IPS DF 19.7 (cell line): ENCODE measurements at places on chromosomes 6 and 20.
A peak's percentile ranks its signal among the peaks of the same experiment; 100 is the strongest.

- no peak for DNase-seq
These were observed 158.9 kb downstream of the FNDC1 start for GRCh38 chr6:159328052-159328451.

DNA sequence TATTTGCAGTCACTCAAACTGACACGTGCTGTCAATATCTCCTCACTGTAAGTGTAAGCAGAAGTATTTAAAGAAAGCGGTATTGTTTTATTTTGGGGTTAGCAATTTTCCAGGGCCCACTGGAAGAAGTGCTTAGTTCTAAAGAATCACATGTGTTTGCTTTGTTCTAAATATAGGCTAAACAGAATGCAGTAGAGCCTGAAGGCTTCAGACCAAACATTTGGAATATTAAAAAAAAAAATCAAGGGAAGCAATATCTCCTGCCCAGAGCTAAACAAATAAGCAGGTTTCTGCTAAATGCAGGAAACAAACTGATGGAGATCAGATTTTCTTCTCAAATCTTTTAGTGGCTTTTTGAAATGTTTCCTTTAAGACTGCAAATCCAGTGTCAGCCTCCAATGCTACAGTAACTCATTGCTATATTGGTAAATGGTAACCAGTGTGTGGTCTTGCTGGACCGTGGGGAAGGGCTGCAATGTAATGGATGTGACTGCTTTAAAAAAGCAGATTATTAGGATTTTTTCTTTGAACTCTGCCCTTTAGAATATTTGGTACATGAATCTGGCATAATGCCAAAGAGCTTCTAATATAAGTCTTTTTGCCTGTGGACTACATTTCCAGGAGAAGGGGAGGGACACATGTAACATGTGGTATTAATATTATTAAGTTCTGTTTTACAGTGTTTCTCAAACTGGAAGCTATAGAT is 317.1 kb upstream of the FERMT1 start:
- no peak for DNase-seq

GRCh38 chr6:87029711-87030314 is 65.1 kb downstream of the CGA start:
- no peak for DNase-seq

DNA sequence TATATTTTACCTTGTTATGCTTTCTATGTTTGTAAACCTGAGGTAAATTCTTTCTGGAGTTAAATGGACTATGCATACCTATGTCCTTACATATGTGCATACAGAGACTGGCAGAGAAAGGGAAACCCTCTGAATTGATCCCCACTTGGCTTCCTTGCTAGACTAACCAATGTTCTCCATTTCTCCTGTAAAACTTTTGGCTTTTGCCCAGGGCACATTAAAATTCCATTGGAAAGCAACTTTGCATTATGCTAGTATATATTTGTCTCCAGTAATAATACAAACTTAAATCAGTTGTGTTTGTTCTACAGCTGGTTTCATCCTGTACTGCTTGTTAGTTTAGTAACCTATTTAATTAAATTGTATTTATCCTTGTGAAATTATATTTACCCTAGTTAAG is 646.0 kb upstream of the MARCKS start:
- no peak for DNase-seq

DNA sequence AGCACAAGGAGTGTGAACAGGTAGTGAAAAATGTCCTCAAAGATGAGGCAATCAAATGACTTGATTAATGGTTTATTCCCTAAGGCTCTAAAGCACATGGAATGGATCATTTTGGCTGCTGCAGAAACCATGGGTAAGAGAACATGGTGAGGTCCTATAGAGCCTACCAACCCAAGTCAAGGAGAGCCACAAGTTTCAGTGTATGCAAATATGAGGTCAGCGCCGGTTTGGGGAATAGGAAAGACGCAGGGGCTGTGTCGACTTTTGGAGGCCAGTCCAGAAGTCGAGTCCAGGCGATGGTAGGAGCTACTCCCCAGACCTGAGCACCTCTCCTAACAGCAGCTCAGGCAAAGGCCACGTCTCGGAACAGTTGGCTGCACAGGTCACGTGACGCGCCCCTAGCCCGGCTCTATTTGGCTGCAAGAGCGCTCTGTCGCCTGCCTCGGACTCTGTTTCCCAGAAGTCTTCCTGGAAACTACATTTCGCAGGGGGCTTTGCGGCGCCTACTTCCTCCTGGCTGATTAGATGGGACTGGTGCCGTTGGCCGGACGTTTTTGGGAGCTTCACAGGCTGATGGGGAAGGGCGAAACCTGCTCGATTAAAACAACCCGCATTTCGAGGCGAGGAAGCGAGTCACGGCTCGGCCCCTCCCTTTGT is 74.4 kb upstream of the CHD6 start:
- DNase-seq = peak; percentile 93

DNA sequence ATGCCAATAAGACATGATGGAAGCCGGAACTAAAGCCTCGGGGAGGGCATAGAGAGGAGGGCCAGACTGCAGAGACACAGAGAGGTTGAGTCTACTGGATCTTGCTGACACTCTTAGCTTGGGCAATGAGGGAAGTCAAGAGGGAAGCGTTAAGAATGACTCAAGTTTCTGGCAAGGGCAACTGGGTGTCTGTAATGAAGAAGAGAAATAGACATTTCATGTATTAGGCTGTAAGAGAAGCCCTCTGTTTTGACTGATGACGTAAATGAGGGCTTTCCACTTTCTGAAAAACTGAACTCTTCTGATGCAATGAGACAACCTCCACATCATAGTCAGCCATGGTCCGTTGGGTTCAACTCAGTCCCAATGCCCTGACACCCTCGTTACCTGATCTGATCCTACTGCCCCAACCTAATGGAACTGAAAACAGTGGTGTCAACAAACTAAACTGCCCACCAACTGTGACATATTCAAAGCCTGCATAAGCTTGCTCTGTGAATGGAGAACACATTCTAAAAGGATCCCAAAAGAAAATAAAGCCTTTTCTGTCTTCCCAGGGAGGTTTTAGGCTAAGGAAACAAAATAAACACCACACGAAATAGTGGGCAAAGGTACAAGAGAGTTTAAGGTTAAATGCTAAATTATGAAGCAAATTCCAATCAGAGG is 45.8 kb upstream of the PNRC1 start:
- no peak for DNase-seq

GRCh38 chr20:55386686-55387085 is 618.6 kb downstream of the CBLN4 start:
- no peak for DNase-seq

DNA sequence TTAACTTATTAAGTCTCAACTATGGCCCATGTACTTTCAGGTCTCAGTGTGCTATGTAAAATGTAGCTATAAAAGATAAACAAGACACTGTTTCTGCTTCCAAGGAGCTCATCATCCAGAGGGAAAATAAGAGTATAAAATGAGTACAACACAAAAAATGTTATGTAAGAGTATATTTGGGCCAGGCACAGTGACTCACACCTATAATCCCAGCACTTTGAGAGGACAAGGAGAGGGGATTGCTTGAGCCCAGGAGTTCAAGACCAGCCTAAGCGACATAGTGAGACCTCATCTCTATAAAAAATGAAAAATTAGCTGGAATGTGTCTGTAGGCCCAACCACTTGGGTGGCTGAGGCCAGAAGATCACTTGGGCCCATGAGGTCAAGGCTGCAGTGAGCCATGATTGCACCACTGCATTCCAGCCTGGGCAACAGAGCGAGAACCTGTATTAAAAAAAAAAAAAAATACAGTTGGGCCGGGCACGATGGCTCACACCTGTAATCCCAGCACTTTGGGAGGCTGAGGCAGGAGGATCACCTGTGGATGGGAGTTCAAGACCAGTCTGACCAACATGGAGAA is 124.0 kb downstream of the EDN1 start:
- DNase-seq = no peak

DNA sequence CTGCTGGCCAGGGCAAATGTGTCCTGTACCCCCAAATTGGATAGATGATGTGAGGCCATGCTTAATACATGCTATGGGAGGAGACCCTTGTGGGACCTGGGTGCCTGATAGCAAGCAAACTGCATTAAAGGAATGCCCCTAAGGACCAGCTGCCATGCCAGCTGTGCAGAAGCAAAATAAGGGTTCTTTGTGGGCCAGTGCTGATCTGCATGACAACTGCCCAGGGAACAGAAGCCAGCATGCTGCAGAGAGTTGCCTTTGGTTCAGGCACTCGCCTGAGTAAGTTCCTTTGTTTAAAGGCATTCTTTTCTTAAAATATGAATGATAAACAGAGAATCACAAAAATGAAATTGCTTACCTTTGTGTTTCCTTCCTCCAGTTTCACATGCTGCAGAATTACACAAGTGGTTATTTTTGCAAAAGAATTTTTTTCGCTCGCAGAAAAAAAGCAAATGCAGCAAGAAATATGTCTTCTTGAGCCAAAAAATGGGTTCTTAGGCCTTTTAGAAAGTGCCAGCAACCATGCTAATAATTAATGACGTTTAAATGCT is 6.9 kb upstream of the SYNDIG1 start:
- no peak for DNase-seq

DNA sequence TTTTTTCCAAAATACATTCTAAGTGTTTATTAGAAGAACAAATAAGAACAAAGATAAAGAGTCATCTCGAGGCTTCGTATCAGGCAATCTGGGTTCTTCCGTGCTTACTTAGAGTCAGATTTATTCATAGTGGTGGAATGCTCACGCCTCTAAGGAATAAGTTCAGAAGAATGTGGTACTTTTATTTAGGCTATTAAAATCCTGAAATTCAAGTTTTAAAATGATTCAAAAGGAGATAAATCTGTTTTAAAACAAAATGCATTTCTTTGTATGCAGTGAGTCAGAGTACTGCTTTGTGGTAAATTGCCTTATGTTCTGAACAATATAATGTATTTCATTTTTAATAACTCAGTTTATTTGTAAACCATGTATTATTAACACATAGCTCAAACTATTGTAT is 89.1 kb downstream of the FUT9 start:
- no peak for DNase-seq

- DNase-seq = no peak
These were observed 26.9 kb downstream of the ARMC2 start for GRCh38 chr6:108875161-108875555.

DNA sequence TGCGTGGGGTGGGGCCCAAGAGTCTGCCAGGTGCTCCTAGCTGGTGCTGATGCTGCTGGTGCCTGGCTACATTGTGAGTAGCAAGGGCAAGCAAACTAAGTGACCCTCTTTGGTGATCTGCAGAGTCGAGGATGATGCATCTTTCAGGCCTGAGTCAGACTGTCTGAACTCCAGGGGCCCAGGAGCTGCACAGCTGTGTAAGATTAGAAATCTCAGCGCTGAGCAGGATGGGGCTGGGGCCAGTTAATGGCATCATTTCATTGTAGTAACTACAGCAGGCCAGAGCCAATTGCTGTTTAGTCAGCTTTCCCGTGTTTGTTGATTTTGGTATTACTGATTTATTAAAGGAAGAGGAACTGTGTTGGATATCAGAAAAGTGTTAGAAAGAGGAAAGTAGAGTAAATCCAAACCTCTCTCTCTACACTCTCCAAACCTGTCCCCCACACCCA is 365.2 kb downstream of the PAX1 start:
- DNase-seq = no peak

GRCh38 chr20:57724610-57725405 is 15.0 kb upstream of the PMEPA1 start:
- no peak for DNase-seq

DNA sequence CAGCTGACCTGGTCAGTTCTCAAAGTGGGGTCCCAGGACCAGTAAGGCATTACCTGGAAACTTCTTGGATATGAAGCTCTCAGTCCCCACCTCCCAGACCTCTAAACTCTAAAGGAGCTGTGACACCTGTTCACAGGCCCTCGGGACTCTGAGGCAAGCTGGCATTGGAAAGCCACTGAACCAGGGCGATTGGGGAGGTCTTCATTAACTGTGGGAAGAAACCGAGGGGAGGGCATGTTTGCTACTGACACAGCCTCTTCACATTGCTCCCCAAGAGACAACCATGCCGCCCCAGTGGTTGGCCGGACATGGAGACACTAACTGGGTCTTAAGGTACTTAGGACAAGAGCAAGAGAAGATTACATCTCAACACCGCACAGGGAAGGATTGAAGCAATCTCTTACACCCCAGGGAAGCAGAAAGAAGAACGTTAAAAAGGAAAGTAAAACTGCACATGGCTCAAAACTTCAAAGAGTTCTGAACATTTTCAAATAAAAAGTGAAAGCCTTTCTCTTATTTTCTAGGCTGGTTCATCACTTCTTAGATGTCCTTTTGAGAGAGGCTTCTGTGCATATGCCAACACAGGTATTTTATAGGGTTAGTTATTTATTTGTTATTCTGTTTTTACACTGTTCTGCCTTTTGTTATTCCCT is 210.0 kb upstream of the CST7 start:
- DNase-seq = no peak

GRCh38 chr6:75409928-75410327 is 83.7 kb downstream of the FILIP1 start:
- no peak for DNase-seq

DNA sequence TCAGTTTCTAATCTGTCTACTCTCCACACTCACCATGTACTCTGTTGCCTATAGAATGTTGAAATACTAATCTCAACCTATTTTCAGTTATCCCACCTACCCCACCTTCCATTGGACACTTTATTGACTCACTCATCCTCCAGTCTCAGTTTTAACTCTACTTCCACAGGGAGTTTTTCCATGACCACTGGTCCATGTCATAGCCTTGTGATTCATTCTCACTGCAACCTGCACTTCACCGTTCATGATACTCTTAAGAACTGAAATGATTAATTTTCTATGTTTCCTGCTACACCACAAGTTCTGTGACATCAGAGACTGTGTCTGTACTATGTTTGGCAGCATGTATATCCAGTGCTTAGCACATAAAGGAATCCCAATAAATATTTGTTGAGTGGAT is 122.8 kb upstream of the HSF2 start:
- DNase-seq = no peak

DNA sequence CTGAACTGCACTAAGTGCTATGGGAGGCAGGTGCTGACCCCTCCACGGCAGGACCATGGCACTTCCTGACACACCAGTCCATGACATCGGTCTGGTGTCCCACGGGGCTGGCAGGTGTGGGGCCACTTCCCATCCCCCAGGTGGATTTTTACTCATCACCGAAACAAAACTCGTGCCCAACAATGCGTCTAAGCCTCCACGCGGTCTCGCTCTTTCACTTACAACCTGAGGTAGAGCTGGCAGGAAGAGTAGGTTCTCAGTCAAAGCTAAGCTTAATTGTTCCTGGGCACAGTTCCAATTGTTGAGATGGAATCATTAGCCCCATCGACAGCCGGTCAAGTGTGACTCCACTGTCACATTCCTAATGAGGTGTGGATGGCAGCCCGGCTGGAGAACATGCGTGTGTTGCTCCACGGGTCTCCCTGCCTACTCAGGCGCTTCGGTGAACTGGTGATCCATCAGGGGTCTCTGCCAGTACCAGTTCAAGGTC is 125.7 kb downstream of the SLC23A2 start:
- no peak for DNase-seq
